Skeletal muscle cell (primary cell): ENCODE measurements at places on chromosomes 6 and 20.

DNA sequence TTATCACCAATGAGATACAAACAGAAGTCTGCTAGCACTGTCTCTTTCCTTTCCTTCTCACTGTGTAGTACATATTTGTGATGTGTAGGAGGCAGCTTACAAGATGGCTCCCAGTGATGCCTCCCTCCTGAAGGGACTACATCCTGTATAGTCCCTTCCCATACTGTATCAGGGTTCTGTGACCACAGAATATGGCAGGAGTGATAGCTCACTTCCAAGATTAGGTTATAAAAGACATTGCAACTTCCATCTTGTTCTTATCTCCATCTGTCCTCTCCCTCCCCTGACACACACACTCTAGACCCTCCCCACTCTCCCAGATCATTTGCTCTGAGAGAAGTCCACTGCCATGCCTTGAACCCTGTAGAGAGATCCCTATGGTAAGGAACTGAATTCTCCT, 38.0 kb downstream of the SESN1 start:
- DNase-seq, result no peak

- no peak for DNase-seq
Observed at GRCh38 chr20:5753814-5754213, 3.6 kb downstream of the SHLD1 start.

DNA sequence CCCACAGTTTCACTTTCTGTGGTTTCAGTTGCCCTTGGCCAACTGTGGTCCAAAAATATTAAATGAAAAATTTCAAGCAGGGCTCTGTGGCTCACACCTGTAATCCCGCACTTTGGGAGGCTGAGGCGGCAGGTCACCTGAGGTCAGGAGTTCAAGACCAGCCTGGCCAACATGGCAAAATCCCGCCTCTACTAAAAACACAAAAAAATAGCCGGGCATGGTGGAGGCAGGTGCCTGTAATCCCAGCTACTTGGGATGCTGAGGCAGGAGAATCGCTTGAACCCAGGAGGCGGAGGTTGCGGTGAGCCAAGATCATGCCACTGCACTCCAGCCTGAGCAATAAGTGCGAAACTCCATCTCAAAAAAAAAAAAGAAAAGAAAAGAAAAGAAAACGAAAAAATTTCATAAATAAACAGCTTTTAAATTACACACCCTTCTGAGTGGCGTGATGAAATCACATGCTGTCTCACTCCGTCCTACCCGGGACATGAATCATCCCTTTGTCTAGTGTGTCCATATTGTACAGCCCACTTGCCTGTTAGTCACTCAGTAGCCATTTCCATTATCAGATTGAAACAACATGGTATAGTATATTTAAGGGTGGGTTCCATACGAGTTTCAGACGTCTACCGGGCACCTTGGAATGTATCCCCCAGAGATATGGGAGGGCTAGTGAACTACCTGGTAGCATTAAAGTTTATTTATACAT, 11.7 kb downstream of the PTPRK start:
- DNase-seq, result peak; percentile 85

DNA sequence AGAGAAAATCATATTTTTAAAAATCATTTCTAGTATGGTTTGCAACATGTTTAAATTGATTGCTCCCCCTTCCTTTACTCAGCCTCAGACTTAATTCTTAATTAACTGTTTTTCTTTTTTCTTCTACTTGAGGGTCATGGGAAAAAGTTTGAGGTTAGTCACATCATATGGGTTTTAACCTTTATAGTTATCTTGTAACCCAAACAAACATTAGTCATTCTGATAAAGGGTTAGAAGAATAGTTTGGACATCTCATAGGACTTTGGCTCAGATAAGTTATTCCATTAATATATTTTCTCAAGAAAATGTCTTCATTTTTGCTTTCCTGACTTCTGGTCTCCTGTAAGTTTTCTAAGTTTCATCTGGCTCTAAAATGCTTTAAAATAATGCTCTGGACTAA, 34.5 kb upstream of the TSPYL1 start:
- DNase-seq, result no peak

- DNase-seq, result peak; percentile 30
Observed at GRCh38 chr6:1129131-1129530, 182.8 kb upstream of the FOXQ1 start.

- peak; percentile 18 for DNase-seq
Observed at GRCh38 chr6:161445021-161445799, 171.3 kb upstream of the AGPAT4 start.

DNA sequence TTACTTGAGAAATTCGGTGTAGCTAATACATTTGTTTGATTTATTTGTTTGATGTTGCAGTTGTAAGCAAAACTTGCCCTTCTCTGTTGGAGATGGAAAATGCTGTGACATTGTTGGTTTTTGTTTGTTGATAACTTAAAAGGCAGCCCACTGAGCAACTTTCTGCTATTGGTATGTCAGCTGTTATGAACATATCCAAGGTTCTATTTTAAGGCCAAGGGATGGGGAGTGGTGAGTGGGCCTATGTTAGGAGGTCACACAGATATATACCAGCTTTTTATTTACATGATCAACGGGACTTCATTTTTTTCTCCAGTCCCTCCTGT, 5.7 kb downstream of the QKI start:
- DNase-seq, result no peak

- no peak for DNase-seq
Observed at GRCh38 chr6:22250486-22250885, 46.4 kb downstream of the PRL start.

GRCh38 chr6:113998811-113999210, 27.9 kb upstream of the HDAC2 start:
- DNase-seq, result no peak

DNA sequence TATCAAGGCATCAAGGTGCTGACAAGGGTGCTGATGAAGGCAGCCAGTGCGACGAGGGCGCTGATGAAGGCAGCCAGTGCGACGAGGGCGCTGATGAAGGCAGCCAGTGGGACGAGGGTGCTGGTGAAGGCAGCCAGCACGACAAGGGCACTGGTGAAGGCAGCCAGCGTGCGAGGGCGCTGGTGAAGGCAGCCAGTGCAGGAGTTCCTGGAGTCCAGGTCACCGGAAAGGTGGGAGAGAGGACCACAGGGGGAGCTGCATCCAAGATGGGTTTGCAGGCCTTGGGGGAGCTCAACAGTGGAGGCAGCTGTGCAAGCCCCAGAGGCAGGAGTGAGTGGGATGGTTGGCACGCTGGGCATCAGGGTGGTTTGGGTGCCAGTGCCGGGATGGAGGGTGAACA, 176.3 kb downstream of the TBXT start:
- no peak for DNase-seq

DNA sequence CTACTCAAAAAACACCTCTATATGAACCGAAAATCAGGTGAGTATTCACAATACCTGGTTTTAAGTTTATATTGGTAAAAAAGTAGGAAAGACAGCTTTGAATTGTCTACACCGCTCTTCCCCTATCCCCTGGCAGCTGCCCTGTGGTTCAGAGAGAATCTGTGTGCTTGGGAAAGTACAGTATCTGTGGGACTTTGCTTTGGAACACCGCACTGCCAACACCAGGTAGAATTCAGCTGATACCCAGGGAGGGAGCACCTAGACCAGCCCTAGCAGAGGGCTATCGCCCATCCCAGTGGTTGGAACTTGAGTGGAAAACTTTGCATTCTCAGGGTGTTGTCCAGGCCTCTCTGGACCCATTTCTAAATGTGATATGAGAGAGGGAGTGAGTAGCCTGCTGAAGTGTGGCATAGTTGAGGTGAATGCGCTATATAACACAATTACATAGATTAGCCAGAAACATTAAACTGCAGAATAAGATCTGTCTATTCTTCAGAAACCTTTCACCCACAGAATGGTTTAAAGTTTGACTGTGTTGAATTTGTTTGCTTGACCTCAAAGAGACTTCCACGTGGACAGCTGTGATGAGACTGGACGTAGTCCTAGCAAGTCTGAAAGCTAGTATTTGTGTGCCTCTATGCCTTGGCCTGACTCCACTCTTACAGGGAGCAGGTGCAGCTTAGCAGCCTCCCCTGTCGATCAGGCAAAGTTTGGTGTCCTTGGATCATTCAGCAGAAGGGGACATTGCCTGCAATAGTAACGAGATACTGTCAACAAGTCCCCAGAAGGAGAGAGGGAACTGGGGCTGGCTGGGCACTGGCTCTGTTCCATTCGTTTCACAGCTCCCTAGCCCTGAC, 11.5 kb upstream of the MPC1 start:
- DNase-seq, result no peak

DNA sequence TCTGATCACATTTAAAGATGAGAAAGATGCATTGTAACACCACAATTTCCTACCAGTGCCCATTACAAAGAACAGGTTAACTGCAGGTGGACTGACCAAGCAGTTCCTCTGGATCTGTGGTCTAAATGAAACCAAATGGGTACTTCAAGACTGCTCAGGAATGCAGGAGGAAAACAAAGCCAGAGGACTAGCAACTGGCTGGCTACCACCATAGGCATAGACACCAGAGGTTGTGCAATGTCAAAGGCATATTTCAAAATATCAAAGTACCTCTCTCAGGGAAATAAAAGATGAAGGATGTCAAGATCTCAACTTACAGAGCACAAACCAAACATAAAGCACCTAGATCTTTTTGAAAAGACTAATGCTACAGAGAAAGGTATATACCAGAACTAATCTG, 65.5 kb downstream of the GMDS start:
- no peak for DNase-seq
